ENCODE measurements at places on chromosomes 3 and 15. TPM values are rescaled to one million over a fixed set of nuclear protein-coding genes. Genes with fewer than 3 reads are reported as not detected.

- no peaks in the 10 kb centered on the region for H3K4me1 ChIP-seq
- H3K4me3 ChIP-seq, result no peak overlapping the region
- H3K36me3 ChIP-seq, result no peaks in the 10 kb centered on the region
- no peak for DNase-seq
- H3K27ac ChIP-seq, result no peak overlapping the region
These were observed 57.3 kb downstream of the DIPK2A start for GRCh38 chr3:144028798-144029411.

The ZCWPW2 gene
- 1.1 TPM for total RNA-seq

GRCh38 chr15:100922192-100923040 is 3.3 kb downstream of the LRRK1 start:
- H3K36me3 ChIP-seq, result no peaks in the 10 kb centered on the region
- H3K4me3 ChIP-seq, result no peak overlapping the region
- H3K27me3 ChIP-seq, result no peaks in the 10 kb centered on the region

- no peak overlapping the region for H3K27ac ChIP-seq
- H3K4me1 ChIP-seq, result no peaks in the 10 kb centered on the region
- H3K27me3 ChIP-seq, result no peaks in the 10 kb centered on the region
- DNase-seq, result no peak
- no peak overlapping the region for H3K4me3 ChIP-seq
These were observed 240.8 kb upstream of the KCNMB2 start for GRCh38 chr3:178295292-178295912.

DNA sequence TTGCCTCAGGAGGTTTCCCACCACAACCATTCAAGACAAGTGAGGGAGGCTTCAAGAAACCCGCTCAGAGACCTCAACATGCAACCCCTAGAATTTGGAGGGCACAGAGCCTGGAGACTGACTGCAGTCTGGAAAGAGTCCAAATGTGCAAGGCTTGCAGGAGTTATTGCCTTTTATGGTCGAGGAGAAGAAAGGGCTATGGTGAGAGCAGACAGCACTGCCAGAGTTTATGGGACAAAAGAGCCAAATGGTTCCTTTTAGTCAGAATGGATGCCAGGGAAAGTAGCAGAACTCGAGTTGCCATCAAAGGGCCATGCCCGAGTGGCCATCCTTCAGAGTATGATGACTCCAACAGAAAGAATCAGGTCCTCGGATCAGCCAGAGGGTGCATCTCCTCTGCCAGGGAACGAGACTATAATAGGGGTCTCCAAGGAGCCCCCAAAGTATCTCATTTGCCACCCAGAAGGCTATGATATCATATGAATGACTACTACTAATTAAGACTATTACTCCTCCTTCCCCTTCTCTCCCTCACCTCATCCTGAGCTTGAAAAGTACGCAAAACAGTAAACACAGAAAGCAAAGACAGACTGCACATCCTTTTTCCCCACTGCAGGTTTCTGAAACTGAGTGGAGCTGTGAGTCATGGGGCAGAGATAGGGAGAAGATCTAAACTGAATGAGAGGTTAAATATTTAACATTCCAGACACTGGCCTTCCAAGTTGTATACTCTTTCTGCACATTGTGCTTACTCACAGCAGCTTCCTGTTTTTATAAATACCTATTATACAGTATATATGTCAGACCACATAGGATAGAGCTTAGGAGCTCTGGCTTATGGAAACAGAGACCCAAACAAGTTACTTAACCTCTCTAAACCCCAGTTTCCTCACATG is 33.9 kb upstream of the TMCO5A start:
- DNase-seq, result no peak
- H3K4me3 ChIP-seq, result no peak overlapping the region
- H3K27me3 ChIP-seq, result no peaks in the 10 kb centered on the region
- H3K4me1 ChIP-seq, result no peaks in the 10 kb centered on the region
- H3K36me3 ChIP-seq, result no peaks in the 10 kb centered on the region

- no peak for DNase-seq
- H3K27ac ChIP-seq, result no peak overlapping the region
- H3K27me3 ChIP-seq, result peaks cover 5% of the 10 kb centered on the region
- H3K36me3 ChIP-seq, result no peaks in the 10 kb centered on the region
These were observed 138.9 kb downstream of the EPHB1 start for GRCh38 chr3:134933997-134934396.

- no peak overlapping the region for H3K4me3 ChIP-seq
- no peak overlapping the region for H3K27ac ChIP-seq
- H3K4me1 ChIP-seq, result no peaks in the 10 kb centered on the region
- no peak for DNase-seq
- no peaks in the 10 kb centered on the region for H3K36me3 ChIP-seq
These were observed 163.1 kb downstream of the CNTN4 start for GRCh38 chr3:2261747-2262146.

DNA sequence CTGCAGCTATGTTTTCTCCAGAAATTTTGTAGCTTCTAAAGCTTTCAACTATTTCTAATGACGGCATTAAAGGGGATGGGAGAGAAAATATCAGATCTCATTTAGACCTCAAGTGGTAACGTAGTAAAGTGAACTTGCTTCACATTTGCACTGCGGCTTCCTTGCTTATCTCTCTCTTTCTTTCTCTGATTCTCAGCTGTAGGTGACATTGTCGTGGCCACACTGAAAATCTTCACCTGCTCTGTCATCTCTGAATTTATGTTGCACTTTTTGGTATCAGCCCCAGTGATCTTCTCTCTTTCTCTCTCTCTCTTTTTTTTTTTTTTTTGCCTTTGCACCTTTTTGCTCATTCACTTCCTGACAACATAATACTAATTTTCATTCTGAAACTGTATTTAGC is 254.1 kb upstream of the SATB1 start:
- H3K27me3 ChIP-seq, result no peaks in the 10 kb centered on the region
- H3K27ac ChIP-seq, result no peak overlapping the region
- no peaks in the 10 kb centered on the region for H3K4me1 ChIP-seq
- H3K4me3 ChIP-seq, result no peak overlapping the region

The ATP10A gene
- 0.02 TPM for total RNA-seq

The SLC28A2 gene
- not detected for total RNA-seq

The STRIT1 gene
- not detected for total RNA-seq

DNA sequence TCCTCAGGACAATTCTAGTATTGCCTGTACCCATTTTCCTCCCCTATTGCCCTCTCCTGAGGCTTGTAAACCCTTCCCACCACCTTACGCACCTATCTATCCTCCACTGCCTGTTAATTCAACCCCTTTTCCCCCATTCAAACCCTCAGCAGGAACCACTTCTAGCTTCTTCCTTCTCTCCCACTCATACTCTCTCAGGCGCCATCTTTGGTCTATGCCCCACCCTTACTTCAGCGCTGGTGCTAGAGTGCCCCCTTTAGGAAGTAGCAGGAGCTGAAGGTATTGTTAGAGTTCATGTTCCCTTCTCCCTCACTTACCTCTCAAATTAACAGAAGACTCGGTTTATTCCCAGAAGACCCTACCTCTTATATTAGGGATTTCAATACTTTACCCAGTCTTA is 121.8 kb upstream of the NLGN1 start:
- H3K27me3 ChIP-seq, result no peaks in the 10 kb centered on the region
- peak; percentile 2 for DNase-seq
- H3K4me1 ChIP-seq, result no peaks in the 10 kb centered on the region
- H3K27ac ChIP-seq, result no peak overlapping the region
- H3K4me3 ChIP-seq, result no peak overlapping the region

DNA sequence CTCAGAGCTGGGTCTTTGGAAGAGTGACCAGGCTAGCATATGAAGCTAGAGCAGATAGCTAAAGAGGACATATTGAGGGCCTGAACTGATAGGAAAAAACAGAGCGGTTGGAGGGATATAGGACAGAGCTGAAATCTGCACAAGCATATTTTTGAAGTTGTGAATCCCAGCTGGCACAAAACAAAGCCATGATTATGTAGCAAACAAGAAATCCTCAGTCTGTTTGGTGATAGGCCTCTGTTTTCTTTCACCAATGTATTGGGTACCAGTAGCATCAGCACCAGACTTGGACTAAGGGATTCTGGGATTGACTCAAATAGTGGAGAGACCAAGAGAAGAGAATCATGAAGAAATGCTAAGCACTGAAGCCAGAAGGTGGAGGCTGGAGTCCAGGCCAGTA is 151.0 kb downstream of the FAM43A start:
- H3K27me3 ChIP-seq, result no peaks in the 10 kb centered on the region
- DNase-seq, result no peak
- no peak overlapping the region for H3K4me3 ChIP-seq
- no peaks in the 10 kb centered on the region for H3K4me1 ChIP-seq

DNA sequence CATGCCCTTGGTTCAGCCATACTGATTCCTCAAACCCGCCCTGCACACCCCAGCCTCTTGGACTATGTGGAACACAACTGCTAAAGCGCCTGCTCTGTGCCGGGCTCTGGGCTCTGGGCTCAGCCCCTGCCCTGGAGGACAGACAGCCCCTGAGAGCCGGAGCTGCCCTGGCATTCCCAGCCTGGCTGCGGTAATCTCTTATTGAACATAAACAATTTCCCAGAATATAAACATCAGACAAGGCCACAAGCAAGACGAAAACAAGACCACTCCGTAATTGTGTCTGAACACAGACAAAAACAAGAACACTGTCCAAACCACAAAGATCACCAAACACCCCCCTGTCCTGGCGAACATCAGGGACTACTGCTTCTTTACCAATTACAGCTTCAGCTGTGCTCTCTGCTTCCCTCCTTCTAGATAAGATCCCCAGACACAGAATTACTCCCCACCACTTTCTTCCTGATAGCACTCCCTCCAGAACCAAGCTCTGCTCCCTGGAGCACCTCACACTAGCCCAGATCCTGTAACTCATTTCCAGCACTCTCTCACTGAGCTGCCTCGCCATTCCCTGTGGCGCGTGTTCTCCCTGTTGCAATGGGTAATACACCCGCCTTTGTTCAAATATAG is 57.1 kb upstream of the TLE3 start:
- no peak overlapping the region for H3K4me3 ChIP-seq
- no peaks in the 10 kb centered on the region for H3K4me1 ChIP-seq
- no peaks in the 10 kb centered on the region for H3K36me3 ChIP-seq

DNA sequence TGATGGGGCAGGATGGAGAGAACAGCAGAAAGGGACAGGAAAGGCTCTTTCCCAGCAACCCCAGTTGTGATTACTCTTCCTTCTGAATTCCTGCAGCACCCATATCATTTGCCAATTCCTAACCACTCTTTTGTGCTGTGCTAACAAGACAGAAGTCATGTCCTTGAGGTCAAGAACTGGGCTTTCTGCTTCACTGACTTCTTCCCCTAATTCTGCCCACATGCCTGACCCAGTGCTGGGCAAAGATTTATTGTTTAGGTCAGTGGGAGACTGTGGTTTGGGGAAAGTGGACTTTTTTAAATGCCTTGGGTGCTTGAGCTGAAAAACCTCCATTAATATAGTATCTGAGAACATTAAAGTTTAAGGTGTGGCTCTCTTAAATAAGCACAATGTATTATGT is 4.2 kb upstream of the EFCAB12 start:
- H3K4me1 ChIP-seq, result no peaks in the 10 kb centered on the region
- no peak overlapping the region for H3K27ac ChIP-seq
- H3K36me3 ChIP-seq, result peaks cover 55% of the 10 kb centered on the region
- no peaks in the 10 kb centered on the region for H3K27me3 ChIP-seq

The KBTBD13 gene
- total RNA-seq, result not detected

The LMAN1L gene
- 0.17 TPM for total RNA-seq

DNA sequence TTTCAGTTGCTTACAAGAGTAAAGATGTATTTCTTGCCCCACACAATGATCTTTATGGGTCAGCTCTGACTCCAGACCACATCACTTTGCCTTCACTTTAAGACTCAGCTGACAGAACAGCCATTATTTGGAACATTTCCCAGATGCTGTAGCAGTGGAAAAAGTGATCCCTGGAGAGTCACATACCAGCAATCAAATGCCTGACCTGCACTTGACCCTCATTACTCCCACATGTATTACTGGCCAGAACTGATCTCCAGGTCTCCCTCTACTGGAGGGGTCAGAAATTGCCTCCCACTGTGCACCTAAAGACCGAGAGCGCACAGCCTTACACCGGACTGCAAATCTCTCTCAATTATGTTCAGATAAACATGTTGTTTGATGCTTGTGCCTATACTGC is 88.6 kb upstream of the ZNF385D start:
- H3K27ac ChIP-seq, result no peak overlapping the region
- no peak for DNase-seq
- no peak overlapping the region for H3K4me3 ChIP-seq
- no peaks in the 10 kb centered on the region for H3K27me3 ChIP-seq
- H3K36me3 ChIP-seq, result no peaks in the 10 kb centered on the region
- no peaks in the 10 kb centered on the region for H3K4me1 ChIP-seq
